H9 (cell line): ENCODE measurements at places on chromosomes 3 and 15. TPM values are rescaled to one million over a fixed set of nuclear protein-coding genes. Genes with fewer than 3 reads are reported as not detected.

DNA sequence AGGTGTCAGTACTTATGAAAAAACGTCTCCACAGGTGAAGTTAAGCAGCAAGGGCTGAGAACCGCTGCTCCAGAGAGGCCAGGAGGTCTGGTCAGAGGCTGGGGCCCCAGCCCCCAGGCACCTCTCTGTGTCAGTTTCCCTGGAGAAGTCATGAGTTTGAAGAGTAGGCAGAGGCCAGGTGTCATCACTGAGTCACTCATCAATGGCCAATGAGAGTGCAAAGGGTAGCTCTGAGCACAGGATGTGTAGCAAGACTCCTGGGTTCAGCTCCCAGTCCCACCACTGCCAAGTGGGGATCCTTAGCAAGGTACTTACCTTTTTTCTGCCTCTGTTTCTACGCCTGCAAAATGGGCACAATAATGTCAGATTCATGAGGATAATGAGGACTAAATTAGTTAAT is 47.9 kb downstream of the CORO2B start:
- no peak overlapping the region for H3K27ac ChIP-seq
- DNase-seq = no peak
- H3K27me3 ChIP-seq = no peaks in the 10 kb centered on the region
- H3K4me1 ChIP-seq = no peaks in the 10 kb centered on the region; the same call in 1 of the 2 replicates
- no peaks in the 10 kb centered on the region; the same call in 2 of the 3 replicates for H3K36me3 ChIP-seq
- no peak overlapping the region for H3K4me3 ChIP-seq

GRCh38 chr3:129596194-129597086 is 10.0 kb downstream of the PLXND1 start:
- H3K4me1 ChIP-seq = peaks cover 8% of the 10 kb centered on the region; the same call in 1 of the 2 replicates
- no peak overlapping the region for H3K4me3 ChIP-seq

DNA sequence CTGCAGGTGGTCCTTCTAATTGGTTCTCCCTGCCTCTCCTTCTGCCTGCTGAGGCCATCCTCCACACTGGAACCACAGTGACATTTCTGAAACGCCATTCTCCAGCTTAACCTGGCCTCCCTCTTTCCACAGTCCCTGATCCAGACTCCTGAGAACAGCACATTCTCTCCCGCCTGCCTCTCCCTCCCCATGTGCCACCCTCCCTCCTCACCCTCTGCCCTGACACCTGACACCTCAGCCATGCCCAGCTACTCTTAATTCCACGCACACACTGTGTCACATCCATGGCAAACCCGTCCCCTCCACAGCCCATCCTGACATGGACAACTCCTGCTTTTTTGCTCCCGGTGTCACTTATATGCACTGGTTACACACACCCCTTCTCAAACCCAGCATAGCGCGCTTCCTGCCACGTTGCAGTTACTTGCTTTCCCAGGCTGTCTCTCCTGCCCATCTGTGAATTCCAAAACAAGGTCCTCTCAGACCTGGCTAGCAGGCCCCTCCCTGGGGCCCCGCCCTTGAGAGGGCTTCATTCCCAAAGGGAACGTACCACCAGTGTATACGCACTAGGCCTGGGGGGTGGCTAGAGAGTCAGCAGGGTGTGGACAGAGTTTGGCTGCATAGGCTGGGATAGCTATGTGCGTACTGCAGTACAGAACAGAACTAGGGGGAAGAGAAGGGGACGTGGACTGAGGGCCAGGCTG is 92.7 kb upstream of the BLM start:
- H3K27ac ChIP-seq = no peak overlapping the region
- DNase-seq = no peak
- H3K36me3 ChIP-seq = peaks cover 4% of the 10 kb centered on the region; the same call in 1 of the 2 replicates
- no peaks in the 10 kb centered on the region; the same call in 1 of the 2 replicates for H3K4me1 ChIP-seq

DNA sequence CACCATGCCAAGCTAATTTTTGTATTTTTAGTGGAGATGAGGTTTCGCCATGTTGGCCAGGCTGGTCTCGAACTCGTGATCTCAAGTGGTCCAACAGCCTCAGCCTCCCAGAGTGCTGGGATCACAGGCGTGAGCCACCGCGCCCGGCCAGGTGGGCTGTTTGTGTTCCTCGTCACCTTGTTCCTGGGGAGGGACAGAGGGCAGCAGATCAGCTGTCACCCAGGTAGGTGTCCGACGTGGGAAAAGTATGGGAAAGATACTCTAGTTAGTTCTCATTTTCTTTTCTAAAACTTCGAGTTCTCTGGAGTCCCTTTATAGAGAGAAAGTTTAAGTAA is 28.7 kb upstream of the SACM1L start:
- no peaks in the 10 kb centered on the region for H3K4me1 ChIP-seq
- no peak overlapping the region for H3K27ac ChIP-seq

GRCh38 chr3:143822374-143822773 is 25.9 kb downstream of the SLC9A9 start:
- no peaks in the 10 kb centered on the region for H3K4me1 ChIP-seq
- no peaks in the 10 kb centered on the region for H3K36me3 ChIP-seq
- H3K27me3 ChIP-seq = no peaks in the 10 kb centered on the region
- no peak for DNase-seq
- no peak overlapping the region for H3K27ac ChIP-seq

DNA sequence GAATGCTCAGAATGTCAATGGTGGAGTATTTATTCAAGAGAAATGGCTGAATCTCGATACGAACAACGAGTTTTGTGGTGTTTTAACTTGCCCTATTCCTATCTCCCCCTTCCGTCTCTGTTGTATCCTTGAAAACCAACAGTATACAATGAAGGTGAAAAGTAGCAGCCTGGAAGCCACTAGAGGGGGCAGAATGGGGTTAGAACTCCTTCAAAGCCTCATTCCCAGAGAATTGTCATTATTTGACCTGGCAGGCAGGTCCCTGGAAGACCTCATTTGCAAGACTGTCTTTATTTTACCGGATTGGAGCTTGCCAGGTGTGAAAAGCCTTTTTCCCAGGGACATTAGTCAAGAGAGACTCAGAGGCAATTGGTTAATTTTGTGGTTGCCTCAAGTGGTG is 139.4 kb downstream of the LRRC28 start:
- peak; percentile 56 for DNase-seq
- H3K27me3 ChIP-seq = no peaks in the 10 kb centered on the region
- no peak overlapping the region for H3K27ac ChIP-seq
- H3K4me3 ChIP-seq = no peak overlapping the region

GRCh38 chr15:27027229-27027628 is 56.2 kb downstream of the GABRG3 start:
- no peaks in the 10 kb centered on the region for H3K27me3 ChIP-seq
- no peaks in the 10 kb centered on the region; the same call in 1 of the 2 replicates for H3K4me1 ChIP-seq
- H3K27ac ChIP-seq = no peak overlapping the region
- no peak overlapping the region for H3K4me3 ChIP-seq
- no peak for DNase-seq

GRCh38 chr15:59887211-59887610 is 116.9 kb upstream of the FOXB1 start:
- no peak overlapping the region for H3K27ac ChIP-seq
- no peaks in the 10 kb centered on the region for H3K36me3 ChIP-seq
- H3K27me3 ChIP-seq = no peaks in the 10 kb centered on the region
- H3K4me3 ChIP-seq = no peak overlapping the region
- DNase-seq = no peak

DNA sequence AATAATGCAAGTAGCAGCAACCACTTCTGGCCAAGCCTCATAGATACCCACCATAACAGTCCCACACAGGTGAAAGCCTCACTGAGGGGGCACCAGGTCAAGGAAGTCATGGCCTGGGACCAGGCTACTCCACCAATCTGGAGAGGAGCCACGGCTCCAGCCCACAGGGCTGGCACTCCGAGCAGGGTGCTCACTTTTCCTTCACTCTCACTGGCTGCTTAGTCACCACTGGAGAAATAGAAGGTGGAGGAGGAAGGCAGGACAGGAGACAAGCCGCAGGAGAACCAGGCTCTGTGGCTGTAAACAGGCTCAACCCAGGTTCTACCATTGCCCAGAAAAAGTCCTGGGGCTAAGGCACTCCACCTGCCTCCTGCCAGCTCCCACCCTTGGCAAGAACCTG is 1.2 kb downstream of the USP19 start:
- no peak overlapping the region for H3K27ac ChIP-seq
- DNase-seq = no peak
- H3K36me3 ChIP-seq = peaks cover 30% of the 10 kb centered on the region
- peak overlapping the region; percentile 91; the same call in 2 of the 3 replicates for H3K4me3 ChIP-seq

DNA sequence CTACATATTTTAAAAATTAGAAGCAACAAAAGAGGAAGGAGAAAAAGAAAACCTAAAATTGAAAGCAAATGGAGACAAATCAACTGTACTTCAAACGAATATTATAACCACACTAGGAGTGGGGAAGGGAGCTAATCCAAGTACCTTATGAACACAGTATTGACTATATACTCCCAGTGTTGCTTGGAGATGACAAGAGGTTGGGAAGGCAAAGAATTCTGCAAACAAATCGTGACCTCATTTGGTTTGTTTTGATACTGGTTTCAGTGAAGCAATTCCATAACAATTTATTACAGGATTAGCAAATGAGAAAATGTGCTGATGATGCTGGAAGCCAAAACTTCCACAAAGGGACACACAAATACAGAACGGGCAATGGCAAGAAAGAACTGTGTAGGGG is 268.1 kb downstream of the ULK4 start:
- DNase-seq = no peak
- peaks cover 20% of the 10 kb centered on the region for H3K36me3 ChIP-seq
- H3K4me3 ChIP-seq = no peak overlapping the region
- H3K4me1 ChIP-seq = no peaks in the 10 kb centered on the region
- H3K27me3 ChIP-seq = no peaks in the 10 kb centered on the region

DNA sequence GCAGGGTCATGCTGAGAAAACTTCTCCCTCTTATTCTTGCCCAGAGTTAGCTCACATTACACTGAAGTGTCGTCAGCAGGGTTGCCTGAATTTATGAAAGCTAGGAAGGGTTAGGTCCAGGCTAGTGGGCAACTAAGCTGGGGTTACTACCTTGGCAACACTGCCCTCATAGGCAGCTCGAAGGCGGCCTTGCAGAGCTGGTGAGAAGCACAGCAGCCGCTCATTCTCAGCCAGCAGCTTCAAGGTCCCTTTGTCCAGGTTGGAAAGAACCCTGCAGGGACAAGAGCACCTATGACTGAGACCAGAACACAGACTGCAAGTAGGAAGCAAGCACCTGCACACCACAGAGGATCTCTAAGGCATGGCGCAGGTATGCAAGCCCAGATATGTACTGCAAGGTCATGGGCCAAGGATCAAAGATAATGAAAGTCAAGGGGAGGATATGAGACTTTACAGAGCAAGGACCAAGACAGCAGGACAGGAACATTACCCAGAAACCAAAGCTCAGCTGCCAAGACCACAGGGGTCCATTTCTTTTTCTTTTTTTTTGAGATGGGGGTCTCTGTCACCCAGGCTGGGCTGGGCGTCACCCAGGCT is 2.8 kb downstream of the CDAN1 start:
- no peak for DNase-seq
- H3K4me1 ChIP-seq = no peaks in the 10 kb centered on the region
- no peaks in the 10 kb centered on the region for H3K27me3 ChIP-seq
- peaks cover 25% of the 10 kb centered on the region; the same call in 2 of the 3 replicates for H3K36me3 ChIP-seq

- DNase-seq = no peak
- no peaks in the 10 kb centered on the region for H3K36me3 ChIP-seq
- no peaks in the 10 kb centered on the region for H3K27me3 ChIP-seq
- no peak overlapping the region for H3K27ac ChIP-seq
These were observed 51.9 kb downstream of the WWTR1 start for GRCh38 chr3:149605902-149606301.

DNA sequence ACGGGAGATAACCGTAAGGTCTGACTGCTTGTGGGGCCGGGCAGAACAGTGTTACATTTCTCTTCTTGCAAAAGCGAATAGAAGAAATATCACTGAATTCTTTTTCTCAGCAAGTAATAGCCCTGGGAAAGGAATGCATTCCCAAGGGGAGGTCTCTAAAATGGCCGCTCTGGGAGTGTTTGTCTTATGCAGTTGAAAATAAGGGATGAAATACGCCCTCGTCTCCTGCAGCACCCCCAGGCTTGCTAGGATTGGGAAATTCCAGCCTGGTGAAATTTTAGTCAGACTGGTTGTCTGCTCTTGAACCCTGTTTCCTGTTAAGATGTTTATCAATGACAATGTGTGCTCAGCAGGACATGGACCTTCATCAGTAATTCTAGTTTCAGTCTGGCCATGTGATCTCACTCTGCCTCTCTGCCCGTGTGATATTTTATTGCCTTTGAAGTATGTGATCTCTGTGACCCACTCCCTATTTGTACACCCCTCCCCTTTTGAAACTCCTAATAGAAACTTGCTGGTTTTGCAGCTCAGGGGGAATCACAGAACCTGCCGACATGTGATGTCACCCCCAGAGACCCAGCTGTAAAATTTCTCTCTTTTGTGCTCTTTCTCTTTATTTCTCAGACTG is 715.6 kb downstream of the ROBO1 start:
- peaks cover 34% of the 10 kb centered on the region for H3K36me3 ChIP-seq
- no peaks in the 10 kb centered on the region for H3K27me3 ChIP-seq
- no peak for DNase-seq
- no peak overlapping the region for H3K4me3 ChIP-seq
- H3K4me1 ChIP-seq = no peaks in the 10 kb centered on the region
- no peak overlapping the region for H3K27ac ChIP-seq

DNA sequence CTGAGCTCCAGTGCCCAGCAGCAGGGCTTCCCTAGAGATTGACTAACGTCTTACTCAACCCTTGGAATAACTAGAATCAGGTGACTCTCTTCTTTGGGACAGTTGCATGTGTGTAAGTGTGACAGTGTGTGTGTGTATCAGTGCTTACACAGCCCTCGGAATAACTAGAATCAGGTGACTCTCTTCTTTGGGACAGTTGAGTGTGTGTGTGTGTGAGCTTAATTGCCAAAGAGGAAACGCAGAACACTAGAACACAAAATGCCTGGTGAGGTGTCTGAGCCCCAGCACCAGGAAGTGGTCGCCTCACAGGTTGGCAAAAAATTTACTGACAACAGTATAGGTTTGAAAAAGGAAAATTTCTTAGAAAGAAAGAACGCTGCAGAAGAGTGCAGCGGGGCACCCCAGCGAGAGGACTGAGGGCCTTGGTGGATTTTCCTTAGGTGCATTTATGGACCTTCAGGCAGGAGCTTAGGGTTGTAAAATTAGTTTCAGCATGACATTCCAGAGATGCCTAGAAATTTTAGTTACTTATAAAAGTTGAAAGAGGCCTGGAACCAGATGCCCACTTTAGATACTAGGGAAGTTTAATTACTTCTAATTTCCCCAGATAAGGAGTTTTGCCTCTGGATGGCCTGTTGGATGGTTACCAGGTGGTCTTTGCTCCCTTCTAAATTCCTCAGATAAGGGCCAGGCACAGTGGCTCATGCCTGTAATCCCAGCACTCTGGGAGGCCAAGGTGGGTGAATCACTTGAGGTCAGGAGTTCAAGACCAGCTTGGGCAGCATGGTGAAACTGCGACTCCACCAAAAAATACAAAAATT is 3.7 kb upstream of the WDR82 start:
- DNase-seq = no peak
- H3K4me3 ChIP-seq = no peak overlapping the region
- no peaks in the 10 kb centered on the region for H3K4me1 ChIP-seq

GRCh38 chr15:42879443-42879842 is 41.1 kb downstream of the TTBK2 start:
- no peak overlapping the region for H3K4me3 ChIP-seq
- no peaks in the 10 kb centered on the region for H3K4me1 ChIP-seq
- no peak for DNase-seq
- H3K36me3 ChIP-seq = peaks cover 8% of the 10 kb centered on the region
- no peak overlapping the region for H3K27ac ChIP-seq
- no peaks in the 10 kb centered on the region for H3K27me3 ChIP-seq

Gene KBTBD12
- not detected in 2 replicates for total RNA-seq

Gene TGM4
- not detected in 2 replicates for total RNA-seq

Gene PLCB2
- 5.7 and 7.4 TPM in 2 replicates for total RNA-seq

Gene GUCA1C
- total RNA-seq = not detected in 2 replicates

Gene VIPR1
- 6.3 and 6.5 TPM in 2 replicates for total RNA-seq

Gene IQCF5
- total RNA-seq = not detected in 2 replicates

Gene ITGB5
- total RNA-seq = 146 and 148 TPM in 2 replicates

Gene KLHL40
- not detected in 2 replicates for total RNA-seq

Gene PRSS50
- 0.24 and 0.59 TPM in 2 replicates for total RNA-seq

Gene CLDN16
- not detected in 2 replicates for total RNA-seq

Gene TATDN2
- 34.4 and 34.5 TPM in 2 replicates for total RNA-seq
